ENCODE measurements at places on chromosomes 1 and 21. TPM values are rescaled to one million over a fixed set of nuclear protein-coding genes. Genes with fewer than 3 reads are reported as not detected.

The C1orf185 gene
- not detected for total RNA-seq

DNA sequence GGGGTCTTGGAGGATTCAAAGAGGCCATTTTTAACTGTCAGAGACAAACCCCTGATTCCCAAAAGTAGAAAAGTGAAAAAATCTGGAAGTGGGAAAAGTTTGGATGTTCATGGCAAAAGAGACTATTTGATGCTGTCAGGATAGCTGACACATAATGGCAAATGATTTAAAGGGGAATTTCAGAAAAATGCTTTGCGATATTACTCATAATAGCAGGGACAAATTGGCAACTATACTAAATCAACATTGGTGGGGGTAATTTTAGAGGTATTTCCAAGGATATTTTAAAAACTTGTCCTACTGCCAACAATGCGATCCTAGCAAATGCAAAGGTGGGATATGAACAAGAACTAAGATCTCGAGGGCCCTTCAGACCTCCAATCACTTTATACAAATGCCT lies 5.3 kb upstream of the GSTM4 start:
- no peak for DNase-seq

GRCh38 chr21:15483138-15483780 lies 246.5 kb upstream of the USP25 start:
- peak; percentile 73 for DNase-seq

- no peak for DNase-seq
These were observed 68.9 kb downstream of the UCK2 start for GRCh38 chr1:165896277-165896676.

- DNase-seq = peak; percentile 62
These were observed 791 bp downstream of the USP24 start for GRCh38 chr1:55214212-55214933.

- no peak for DNase-seq
These were observed 43.9 kb upstream of the ITPKB start for GRCh38 chr1:226782845-226783601.

DNA sequence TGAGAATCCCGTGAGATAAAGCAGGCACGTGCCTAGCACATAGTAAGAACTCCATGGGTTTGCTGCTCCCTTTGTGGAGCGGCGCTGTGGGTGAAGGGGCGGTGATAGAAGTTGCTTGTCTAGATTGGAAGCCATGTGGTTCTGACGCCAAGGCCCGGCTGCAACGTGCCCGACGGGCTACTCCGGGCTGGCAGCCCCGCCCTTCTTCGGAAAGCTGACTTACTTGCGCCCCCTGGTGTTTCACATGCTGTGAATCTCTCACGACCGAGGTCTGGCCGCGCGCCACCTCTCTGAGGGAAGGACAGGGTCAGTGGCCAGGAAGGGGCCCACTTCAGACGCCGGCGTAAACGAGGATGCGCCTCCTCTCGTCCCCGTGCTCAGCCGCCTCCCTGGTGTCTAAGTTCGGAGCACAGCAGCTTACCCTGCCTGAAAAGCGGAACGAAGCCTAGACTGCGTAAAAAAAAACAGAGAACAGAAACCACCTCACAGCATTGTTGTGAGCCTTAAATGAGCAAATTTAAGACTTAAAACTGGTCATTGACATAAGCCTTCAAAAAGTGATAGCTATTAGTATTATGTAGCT lies 42.6 kb upstream of the WNT2B start:
- DNase-seq = peak; percentile 66

DNA sequence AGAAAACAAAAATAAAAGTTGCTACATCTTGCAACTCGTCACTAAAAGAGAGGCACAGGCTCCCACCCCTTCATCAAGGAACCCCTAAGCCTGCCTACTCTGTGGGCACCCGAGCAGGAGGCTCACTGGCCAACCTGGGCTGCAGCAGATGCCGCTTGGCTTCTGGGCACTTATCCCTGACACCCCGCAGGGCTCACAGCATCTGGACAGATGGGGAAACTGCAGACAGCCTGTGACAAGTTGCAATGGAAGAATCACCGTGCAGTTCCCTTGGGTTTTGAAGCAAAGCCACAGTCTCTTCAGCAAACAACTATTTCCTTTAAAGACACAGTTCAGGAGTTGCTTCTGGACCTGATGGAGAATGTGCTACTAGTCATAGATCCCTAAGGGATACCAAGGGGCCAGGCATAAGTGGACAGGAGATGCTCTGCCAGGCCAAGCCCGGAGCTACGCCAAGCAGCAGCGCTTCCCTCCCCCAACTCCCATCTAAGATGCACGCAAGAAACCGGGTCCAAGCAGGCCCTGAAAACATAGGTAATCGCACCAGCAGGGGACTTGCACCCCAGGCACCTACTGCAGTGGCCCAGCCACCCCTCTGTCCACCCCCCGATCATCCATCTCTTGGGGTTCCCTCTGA lies 170.6 kb downstream of the NPHP4 start:
- DNase-seq = no peak

DNA sequence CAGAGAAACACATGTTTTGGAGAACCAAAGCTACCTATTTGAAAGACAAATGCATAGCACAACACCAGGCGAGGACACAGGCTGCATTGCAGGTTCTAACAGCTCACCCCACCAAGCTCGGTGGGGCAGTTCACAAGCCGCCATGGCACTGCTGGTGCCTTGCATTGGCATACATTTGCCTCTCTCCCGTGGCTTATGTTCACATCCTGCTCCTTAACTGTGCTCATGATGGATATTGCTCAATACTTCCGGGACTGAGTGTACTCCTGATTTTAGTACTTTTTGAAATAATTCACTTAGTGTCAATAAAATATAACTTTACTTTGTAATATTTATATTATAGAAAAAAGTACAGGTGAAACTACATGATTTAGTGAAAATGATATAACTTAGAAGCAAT lies 1187.4 kb upstream of the NCAM2 start:
- DNase-seq = no peak

DNA sequence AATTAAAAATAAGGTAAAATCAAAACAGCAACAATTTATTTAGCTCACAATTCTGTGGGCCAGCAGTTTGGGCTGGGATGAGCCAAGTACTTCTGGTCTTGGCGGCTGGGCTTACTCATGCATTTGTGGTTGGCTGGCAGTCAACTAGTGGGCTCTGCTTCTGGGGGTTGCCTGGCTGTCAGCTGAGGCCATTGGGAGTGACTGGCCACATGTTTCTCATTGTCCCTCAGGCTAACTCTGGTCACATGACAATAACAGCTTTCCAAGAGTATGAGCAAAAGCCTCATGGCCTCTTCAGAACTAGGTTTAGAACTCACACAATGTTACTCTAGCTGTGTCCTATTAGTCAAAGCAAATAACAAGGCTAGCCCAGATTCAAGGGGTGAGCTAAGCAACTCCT lies 15.6 kb upstream of the CHIA start:
- DNase-seq = no peak

DNA sequence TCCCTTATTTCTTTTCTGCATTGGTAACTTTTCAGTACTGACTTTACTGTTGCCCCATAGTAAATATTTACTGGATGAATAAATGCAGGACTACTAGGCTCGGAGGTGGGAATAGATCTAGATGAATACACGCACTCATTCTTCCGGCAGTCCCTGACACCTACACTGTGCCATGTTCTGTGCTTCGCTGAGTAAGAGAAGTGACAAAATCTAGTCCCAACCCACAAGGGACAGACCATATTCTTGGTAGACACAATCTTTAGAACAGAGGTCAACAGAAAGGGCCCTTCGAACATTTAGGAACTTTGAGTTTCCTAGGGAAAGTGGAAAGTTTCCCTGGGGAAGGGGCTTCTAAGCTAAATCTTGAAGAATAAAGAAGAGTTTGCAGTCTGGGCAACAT lies 3.3 kb upstream of the CD52 start:
- DNase-seq = no peak

All from naive thymus-derived CD4-positive, alpha-beta T cell (primary cell).